Placental epithelial cell (primary cell): ENCODE measurements at places on chromosomes 13 and 19. TPM values are rescaled to one million over a fixed set of nuclear protein-coding genes. Genes with fewer than 3 reads are reported as not detected.

Gene SIX5
- 14.9 and 18.8 TPM in 2 replicates for total RNA-seq

Gene GARIN5A
- total RNA-seq, result 1.2 and 1.6 TPM in 2 replicates

Gene MEIOSIN
- total RNA-seq, result not detected in 2 replicates

Gene ATP1A3
- total RNA-seq, result 0.11 TPM in 1 of 2 replicates, not detected in the other
